Kidney (tissue), 22 donors: ENCODE measurements at places on chromosomes 7 and 10. TPM values are rescaled to one million over a fixed set of nuclear protein-coding genes. Genes with fewer than 3 reads are reported as not detected.

Gene DNAJC12
- 2.5 TPM for total RNA-seq

DNA sequence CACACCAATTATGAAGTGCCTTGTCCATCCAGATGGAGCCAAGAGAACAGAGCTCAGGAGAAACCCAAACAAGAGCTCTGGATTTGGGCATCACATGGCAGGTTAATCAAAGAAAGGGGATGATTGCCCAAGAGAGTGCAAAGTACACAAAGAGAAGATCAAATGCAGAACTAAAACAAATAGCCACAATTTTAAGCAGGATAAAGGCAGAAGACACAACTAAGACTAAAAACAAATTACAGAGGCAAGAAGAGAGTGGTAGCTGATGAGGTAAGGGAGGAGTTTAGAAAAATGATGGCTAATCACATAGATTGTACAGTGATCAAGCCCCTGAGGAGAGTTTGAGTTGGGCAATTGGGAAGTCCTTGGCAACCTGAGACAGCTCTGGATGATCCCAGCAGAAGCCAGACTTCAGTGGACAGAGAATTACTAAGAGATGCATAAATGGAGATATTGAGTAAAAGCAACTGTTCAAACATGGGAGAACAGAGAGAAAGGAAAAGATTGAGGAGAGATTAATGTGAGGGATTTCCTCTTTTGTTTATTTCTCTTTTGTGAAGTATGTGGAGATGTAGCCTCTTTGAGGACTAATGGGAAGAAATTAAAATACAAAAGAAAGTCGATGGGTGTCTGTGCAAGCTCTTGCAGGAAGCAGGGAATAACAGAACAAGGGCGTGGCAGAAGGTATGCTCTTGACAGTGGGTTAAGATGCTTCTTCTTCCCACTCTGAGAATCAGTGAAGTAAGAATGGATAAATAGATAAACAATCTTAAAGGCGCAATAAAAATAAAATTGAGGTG lies 101.9 kb downstream of the LRRN3 start:
- DNase-seq: no peak

- DNase-seq: peak; percentile 16
These were observed 1.2 kb upstream of the SDHAF3 start for GRCh38 chr7:97116308-97116707.

Gene CD36
- total RNA-seq: 10.0 TPM

- DNase-seq: no peak
These were observed 116.9 kb downstream of the SVOPL start for GRCh38 chr7:138584283-138584682.

DNA sequence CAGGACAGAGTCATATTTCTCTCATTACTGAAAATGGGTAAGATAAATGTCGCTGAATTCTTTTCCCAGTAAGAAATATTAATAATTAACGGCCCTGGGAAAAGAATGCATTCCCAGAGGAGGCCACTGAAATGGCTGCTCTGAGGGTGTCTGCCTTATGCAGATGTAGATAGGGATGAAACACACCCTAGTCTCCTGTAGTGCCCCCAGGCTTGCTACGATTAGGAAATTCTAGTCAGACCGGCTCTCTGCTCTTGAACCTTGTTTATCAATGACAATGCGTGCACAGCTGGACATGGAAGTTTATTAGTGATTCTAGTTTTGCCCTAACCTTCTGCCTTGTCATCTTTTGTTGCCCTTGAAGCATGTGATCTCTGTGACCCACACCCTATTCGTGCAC lies 291.1 kb downstream of the ZNF248 start:
- no peak for DNase-seq

Gene MSMB
- not detected for total RNA-seq

GRCh38 chr7:46754140-46754720 lies 827.7 kb downstream of the TNS3 start:
- no peak for DNase-seq

- DNase-seq: peak; percentile 33
These were observed 465.9 kb upstream of the CELF2 start for GRCh38 chr10:10551596-10552301.

DNA sequence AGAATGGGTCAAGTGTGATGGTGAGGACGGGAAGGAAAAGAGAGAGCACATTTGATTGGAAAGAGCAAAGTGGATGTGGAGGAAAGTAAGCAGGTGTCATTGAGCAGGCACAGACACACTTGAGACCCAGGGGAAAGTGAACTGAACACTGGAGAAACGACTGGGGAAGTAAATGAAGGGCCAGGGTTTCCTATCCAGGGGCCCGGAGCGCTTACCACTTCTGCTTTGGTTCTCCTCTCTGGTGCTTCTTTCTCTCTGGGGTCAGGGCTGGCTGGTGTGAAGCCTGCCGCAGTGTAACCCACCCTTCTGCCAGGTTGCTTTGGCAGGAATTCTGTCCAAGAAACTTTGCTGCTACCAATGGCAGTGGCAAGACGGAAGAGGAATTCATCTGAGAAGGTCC lies 219.3 kb downstream of the SKAP2 start:
- no peak for DNase-seq

GRCh38 chr7:158473946-158474345 lies 113.7 kb downstream of the PTPRN2 start:
- no peak for DNase-seq

- no peak for DNase-seq
These were observed 72.8 kb upstream of the NXPH1 start for GRCh38 chr7:8360564-8361153.

DNA sequence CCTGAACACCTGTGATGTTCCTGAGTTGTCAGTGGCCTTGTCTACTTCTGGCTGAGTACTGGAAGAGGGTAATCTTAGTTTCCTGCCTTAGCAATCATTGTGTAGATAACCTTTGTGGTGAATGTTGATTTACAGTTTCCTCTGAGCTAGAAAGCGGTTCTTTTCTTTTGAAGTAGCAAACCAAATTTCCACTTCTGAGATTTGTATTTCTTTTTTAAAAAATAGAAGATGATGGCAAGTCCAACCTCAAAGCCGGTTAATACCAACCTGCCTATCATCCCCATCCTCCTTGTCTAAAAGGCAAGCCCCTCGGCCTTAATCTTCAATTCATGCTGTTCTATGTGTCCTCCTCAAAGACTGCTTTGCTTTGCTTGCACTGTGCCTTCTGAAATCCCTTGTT lies 12.5 kb upstream of the PALS2 start:
- no peak for DNase-seq

Gene PTPRE
- 25.7 TPM for total RNA-seq

DNA sequence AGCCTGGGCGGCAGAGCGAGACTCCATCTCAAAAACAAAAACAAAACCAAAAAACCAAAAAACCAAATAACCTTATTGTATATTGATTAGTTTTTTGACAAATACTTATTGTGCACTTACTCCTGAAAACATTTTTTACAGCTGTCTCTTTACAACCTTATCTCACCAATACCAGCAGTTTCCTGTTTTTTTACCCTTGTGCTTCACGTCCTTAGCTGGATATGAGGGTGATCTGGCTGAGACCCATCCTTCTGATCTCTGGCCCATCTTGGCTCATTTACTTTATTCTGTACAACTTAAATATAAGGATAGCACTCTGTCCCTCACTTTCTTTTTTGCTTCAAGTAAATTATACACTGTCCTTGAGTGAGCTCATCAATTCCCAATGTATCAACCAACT lies 104.6 kb upstream of the DNAJB12 start:
- no peak for DNase-seq

GRCh38 chr7:5296611-5297226 lies 14.0 kb downstream of the SLC29A4 start:
- peak; percentile 78 for DNase-seq

DNA sequence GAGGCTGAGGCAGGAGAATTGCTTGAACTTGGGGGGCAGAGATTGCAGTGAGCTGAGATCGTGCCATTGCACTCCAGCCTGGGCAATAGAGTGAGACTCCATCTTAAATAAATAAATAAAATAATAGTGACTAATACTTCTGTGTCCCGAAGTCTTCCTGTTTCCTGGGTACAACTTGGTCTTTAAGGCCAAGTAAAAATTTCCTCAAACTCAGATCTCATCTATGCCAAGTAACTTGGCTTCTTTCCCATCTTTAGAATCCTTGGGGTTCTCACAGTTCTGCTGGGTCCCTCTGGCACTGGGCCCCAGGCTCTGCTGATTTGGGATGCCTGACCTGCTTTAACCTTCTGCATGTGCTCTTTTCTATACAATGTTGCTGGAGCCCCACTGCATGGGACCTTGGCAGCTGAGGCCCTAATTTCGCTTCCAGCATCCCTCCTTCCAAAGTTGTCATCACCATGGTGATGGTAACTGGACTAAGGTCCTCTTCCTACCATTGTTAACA lies 22.7 kb upstream of the AKR1B10 start:
- DNase-seq: no peak

GRCh38 chr7:41268878-41269277 lies 434.0 kb downstream of the INHBA start:
- DNase-seq: no peak

GRCh38 chr10:123160311-123160980 lies 6.2 kb downstream of the BUB3 start:
- no peak for DNase-seq

- peak; percentile 88 for DNase-seq
These were observed 198.2 kb downstream of the MLLT10 start for GRCh38 chr10:21732067-21732772.

Gene OR2A12
- total RNA-seq: not detected

DNA sequence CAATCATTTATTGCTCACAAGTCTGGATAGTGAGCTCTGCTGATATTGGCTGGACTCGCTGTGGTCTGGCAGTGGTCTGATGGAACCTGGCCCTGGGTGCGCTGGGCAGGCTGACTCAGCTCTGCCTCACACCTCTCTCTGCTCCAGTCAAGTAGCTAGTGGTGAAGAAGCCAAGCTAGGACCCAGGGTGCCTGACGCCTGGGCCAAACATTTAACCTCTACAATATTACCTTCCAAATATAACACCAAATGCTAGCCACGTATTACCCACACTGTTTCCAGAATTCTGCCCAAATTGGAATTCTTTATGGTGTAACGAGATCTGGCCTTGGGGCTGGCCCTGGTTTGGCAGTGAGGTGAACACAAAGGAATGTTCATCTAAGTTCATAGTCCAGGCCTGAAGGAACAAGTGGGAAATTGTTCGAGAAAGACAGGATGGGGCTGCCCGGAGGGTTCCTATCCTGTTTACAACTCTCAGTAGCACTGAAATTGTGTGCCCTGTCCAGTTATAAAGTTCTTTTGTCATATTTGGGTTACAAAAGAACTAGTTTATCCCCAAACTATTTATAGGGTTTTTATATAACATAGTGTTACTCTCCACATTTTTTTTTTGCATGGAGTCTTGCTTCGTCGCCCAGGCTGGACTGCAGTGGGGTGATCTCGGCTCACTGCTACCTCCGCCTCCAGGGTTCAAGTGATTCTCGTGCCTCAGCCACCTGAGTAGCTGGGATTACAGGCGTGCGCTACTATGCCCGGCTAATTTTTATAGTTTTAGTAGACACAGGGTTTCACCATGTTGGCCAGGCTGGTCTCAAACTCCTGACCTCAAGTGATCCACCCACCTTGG lies 16.3 kb downstream of the OR2AE1 start:
- DNase-seq: no peak

GRCh38 chr10:76885816-76886215 lies 751.8 kb downstream of the KCNMA1 start:
- peak; percentile 34 for DNase-seq

DNA sequence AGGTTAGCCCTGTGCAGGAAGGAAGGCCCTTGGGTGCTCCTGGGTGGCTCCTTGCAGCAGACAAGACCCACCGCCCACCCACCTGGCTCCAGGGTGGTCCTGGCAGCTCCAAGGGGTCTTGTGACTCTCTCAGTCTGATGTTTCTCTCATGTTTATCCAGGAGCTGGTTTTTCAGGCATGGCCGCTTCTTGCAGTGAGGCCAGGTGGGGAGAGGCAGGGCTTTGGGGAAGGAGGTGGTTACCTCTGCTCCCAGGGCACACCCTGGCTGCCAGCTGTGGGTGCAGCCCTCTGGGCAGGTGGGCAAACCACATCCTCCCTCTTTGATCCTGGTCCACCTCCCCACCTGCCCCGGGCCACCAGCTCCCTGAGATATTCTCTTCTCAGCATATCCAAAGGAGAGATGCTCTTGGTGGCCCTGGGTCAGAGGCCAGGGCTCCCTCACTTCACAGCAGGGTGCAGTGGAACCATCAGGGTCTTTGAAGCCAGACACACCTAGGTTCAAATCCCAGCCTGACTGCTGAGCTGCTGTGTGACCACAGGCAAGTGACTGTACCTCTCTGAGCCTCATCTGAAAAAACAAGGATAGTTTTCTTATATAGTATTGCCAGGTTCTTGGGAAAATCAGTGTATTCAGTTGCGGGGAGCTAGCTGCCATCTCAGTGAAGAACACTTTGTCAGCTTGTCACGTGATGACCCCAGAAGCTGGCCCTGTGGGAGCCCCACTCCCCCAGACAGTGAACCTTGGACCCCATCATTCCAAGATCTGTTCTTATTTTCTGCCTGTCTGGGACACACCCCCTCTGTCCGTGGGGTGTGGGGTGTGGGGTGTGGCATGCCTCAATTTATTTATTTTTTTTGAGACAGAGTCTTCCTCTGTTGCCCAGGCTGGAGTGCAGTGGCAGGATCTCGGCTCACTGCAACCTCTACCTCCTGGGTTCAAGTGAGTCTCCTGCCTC lies 11.5 kb downstream of the GTF2IRD1 start:
- peak; percentile 77 for DNase-seq

DNA sequence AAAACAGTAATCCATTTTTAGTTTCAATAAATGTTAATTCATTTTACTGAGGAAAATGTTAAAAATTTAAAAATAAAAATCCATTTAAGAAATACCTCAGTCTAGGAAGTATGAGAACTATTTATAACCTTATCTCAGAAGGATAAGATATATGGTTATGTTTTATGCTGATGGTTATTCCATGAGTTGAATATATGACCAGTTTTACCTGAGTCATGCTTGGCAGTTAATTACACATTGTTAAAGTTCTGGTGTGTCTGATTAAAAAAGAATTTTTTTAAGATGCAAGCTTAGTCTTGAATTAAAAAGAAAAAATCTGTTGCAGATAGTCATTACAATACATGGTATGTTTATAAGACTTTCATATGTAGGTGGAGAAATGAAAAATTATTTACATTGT lies 191.7 kb downstream of the ARL4A start:
- no peak for DNase-seq

Gene HYAL4
- not detected for total RNA-seq

Gene PNLIP
- not detected for total RNA-seq

- DNase-seq: no peak
These were observed 222.9 kb upstream of the MKLN1 start for GRCh38 chr7:131104596-131105293.

DNA sequence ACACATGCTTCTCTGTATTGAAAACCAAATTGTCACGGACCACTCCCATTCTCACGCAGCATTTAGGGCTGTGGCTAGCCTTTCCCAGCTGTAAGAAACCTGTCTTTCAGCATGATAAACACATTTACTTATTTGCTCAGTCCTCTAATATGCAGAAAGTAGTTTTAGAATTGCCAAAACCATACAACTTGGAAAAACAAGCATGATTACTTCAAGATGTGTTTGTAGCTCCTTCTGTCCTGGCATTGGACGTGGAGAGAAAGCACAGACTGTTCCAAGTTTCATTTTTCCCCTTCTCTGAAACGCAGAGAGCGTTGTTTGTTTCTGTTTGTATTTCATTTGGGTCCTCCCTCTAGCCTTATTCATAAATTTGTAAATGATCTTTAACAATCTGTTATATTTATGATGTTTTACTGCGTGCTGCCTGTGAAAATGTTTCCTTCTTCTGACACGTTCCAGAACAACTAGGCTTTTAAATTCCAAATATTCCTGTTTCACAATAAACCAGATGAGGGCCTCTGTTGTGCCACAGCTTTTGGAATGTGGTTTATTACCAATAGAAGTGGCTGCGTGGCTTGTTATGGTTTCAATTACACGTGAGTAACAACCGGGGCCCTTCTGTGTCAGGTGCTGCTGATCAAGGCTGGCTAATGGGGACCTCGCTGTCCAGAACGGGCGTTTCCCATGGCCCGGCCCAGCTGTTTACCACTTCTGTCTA lies 26.1 kb downstream of the MNX1 start:
- DNase-seq: no peak

- no peak for DNase-seq
These were observed 9.4 kb downstream of the EBF3 start for GRCh38 chr10:129954492-129955315.
